Stimulated activated CD4-positive, alpha-beta T cell treated with anti-CD3 and anti-CD28 coated beads, Interleukin-4, amount 100 ng/mL, for 1 hour (primary cell): ENCODE measurements at places on chromosomes 13 and 19.

- DNase-seq = no peak
These were observed 8.9 kb downstream of the RASL11A start for GRCh38 chr13:27279506-27279905.

DNA sequence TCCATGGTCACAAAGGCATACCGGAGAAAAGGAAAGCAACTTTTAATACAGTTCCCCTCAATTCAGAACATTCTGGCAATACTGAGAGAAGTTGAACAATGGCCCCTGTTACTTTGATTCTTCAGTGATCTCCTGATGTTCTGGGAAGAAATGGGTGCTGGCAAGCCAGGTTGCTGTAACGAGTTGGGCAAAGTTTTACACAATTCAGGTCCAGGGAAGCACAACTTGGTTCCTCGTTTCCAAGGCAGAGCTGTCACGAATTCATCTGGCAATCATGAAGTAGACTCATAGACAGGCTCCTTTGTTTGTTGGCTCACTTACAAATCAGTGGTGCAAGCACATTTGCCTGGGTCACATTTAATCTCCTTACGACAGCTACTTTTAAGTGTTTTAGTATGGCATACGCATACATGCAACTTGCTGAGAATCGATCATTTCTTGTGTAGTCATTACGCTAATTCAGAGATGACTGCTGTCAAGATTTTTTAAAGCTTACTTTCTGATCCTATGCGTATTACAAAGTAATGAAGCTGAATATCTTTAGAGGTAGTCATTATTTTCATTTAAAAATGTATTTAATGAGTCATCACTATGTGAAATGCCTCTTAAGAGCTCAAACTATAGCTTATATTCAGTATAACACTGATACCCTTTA is 174.7 kb downstream of the GPC5 start:
- DNase-seq = no peak

GRCh38 chr13:79384022-79384610 is 21.9 kb downstream of the RBM26 start:
- no peak for DNase-seq

GRCh38 chr13:31162151-31163008 is 676 bp upstream of the HSPH1 start:
- DNase-seq = peak; percentile 91

DNA sequence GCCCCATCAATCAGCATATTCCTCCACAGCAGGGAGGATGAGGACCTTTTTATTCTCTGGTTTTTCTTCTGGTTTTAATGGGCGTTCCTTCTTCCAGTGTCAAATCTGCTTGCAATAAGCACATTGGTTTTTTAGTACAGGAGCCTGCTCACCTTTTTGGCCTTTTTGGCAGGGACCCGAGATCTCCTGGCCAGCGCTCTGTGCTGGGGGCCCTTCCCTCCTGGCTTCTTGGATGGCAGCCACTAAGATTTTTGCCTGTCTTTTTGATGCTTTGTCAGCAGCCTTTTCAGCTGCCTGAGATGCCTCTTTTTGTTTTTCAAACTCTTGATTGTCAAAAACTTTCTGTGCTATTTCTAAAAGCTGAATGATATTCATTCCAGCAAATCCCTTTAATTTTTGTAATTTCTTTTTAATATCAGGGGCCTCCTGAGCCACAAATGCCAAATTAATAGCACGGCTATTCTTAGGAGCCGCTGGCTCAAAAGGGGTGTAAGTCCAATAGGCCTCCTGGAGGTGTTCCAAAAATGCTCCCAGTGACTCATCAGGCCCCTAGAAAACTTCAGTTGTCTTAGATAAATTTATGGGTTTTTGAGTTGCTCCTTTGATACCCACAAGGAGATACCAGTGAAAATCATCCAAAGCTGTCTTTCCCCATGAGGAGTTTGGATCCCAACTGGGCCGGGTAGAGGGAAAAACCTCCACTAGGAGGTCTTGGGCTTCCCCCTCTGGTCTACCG is 73.0 kb downstream of the ZNF100 start:
- no peak for DNase-seq

DNA sequence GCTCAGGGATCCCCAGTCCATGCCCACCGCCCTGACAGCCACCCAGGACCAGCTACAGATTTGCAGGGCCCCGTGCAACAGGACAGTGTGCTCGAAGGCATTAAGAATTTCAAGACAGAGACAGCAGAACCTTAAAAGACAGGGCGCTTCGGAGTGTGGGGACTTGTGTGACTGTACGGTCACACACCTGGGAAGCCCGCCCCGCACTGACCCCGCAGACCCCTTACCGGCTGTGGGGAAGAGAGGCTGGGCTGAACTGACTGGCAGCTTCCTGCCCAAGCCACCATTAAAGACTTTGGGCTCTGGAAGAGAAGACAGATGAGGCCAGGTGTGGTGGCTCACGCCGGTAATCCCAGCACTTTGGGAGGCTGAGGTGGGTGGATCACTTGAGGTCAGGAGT is 14.4 kb downstream of the STAP2 start:
- no peak for DNase-seq

GRCh38 chr13:31351376-31351775 is 151.6 kb downstream of the B3GLCT start:
- DNase-seq = no peak

DNA sequence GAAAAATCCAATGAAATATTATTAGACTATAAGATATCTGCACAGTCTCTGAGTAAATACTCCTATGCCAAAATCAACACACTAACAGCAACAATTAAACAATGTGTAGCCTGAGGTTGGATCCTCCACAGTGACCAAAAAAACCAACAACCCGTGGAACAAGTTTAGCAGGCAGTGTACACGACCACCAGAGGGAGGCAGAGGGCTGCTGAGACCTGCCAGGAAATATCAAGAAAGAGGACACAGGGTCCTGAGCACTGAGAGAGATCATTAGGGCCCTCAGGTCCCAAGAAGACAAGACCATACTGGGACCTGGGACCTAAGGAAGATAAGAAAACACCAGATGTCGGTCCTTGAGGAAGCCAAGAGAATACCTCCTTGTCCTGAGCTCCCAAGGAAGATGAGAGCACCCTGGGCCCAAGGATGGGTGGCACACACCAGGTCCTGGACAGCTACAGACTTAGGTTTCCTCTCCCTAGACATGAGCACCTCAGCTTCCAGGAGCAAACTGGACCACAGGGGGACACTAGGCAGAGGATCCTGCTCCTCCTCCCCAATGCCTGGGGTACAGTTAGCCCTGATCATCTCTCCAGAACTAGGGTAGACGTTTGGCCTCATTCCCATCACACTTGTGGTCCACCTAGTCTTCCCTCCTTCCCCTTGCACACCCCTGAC is 822 bp upstream of the ZNF274 start:
- peak; percentile 68 for DNase-seq

DNA sequence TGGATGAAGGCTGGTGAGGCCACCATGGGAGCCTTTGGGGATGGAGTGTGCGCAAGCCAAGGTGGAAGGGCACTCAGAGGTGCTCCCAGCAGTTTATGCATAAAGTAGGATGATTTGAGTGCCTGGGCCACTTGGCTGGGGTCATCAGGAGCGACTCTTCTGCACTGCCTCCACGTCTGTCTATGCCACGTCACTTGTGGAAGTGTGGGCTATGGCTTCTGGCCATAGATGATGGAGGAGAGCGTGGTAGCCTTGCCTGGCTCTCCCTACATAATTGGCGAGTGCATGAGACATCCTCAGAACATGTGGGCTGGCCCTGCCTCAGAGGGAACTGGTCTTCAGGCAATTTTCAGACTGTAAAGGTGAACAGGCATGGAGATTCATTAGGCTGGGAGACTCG is 182.9 kb downstream of the TEX29 start:
- no peak for DNase-seq

- no peak for DNase-seq
These were observed 29.1 kb upstream of the CSNK1A1L start for GRCh38 chr13:37134411-37135041.

DNA sequence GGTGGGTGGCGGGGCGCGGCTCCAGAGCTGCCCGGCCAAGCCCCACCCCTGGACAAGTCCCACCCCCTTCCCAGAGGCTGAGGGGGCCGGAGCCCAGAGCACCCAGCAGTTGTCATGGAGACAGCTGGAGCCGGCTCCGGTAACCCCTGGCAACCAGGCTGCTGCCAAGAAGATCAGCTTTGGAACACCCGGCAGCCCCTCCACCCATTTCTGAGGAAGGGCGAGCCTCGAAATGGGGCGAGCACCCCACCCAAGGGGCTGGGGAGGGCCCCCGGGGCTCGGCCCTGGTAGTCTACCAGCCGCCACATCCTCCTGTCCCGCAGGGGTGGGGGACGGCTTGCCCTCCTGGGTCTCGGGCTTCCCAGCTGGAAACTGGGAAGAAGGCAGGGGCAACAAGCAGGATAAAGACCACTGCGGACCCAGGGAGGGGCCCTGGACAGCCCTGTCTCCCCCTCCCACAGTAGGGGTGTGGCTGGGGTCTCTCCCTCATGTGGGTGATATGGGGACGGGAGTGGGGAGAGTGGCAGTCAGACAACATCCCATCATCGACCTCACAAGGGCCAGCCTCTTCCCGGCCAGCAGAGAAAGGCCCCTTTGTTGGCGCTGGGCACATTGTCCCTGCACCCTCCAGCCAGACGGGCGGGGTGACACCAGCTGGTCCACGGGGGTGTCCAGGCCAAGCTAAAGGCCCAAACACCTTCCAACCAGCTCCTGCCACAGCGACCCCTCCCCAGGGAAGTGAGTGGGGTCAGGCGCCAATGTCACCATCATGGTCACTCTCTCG is 1.5 kb downstream of the CERS1 start:
- no peak for DNase-seq

DNA sequence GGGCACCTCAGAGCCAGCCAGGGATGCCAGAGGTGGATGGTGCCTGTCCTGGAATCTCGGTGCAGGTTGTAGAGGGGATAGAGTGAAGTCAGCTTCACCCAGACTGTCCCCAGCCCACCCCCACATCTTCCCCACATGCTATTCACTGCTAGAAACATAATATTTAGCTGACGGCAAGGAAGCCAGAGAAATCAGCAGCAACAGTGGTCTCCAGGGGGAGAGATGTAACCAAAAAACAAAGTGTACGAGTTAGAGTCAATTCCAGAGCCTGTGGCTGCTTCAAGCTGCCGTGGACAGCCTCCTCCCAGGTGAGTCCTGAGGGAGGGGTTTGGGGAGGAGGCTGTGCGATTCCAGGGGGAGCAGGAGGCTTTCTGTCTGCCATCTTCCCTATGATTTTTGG is 97.6 kb downstream of the ZNF536 start:
- DNase-seq = no peak

GRCh38 chr13:72850959-72851677 is 69.2 kb downstream of the PIBF1 start:
- no peak for DNase-seq

DNA sequence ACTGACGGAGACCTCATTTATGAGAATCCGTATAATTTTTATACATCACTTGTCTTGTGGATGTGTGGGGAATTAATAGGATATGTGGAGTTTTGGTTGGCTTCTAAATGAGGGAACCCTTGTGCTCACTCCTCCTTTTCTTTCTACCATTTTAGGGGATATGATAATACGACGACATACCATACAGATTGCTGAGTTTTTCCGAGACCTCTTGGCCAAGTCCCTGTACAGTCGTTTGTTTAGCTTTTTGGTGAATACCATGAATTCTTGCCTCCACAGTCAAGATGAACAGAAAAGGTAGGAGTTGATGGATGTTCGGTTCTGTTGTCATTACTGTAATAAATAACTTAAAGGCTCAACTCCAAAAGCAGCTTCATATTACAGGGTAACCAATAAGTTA is 335.2 kb downstream of the MYO16 start:
- DNase-seq = no peak

GRCh38 chr19:50199259-50199555 is 4.2 kb upstream of the MYH14 start:
- DNase-seq = no peak

- no peak for DNase-seq
These were observed 9.5 kb upstream of the TMEM255B start for GRCh38 chr13:113749507-113749906.

GRCh38 chr13:112700291-112701060 is 10.6 kb downstream of the ATP11A start:
- DNase-seq = no peak
